Activated CD8-positive, alpha-beta T cell treated with anti-CD3 and anti-CD28 coated beads, Interleukin-2, amount 10 ng/mL, durations not matched to agents 7 days and 5 days (primary cell): ENCODE measurements at places on chromosomes 1 and 21. TPM values are rescaled to one million over a fixed set of nuclear protein-coding genes. Genes with fewer than 3 reads are reported as not detected.
A peak's percentile ranks its signal among the peaks of the same experiment; 100 is the strongest.

Gene CELF3
- total RNA-seq = not detected

Gene DCDC2B
- not detected for total RNA-seq

Gene SNRPE
- 201 TPM for total RNA-seq

Gene LYPD8
- not detected for total RNA-seq

Gene FAM151A
- not detected for total RNA-seq

Gene BMP8B
- 0.26 TPM for total RNA-seq

Gene FCGR1A
- not detected for total RNA-seq

- no peaks in the 10 kb centered on the region for H3K4me1 ChIP-seq
- H3K4me3 ChIP-seq = no peak overlapping the region
- H3K36me3 ChIP-seq = no peaks in the 10 kb centered on the region
- H3K27me3 ChIP-seq = no peaks in the 10 kb centered on the region
- DNase-seq = no peak
- no peak overlapping the region for H3K27ac ChIP-seq
Observed at GRCh38 chr1:246947255-246947654, 15.5 kb upstream of the AHCTF1 start.

DNA sequence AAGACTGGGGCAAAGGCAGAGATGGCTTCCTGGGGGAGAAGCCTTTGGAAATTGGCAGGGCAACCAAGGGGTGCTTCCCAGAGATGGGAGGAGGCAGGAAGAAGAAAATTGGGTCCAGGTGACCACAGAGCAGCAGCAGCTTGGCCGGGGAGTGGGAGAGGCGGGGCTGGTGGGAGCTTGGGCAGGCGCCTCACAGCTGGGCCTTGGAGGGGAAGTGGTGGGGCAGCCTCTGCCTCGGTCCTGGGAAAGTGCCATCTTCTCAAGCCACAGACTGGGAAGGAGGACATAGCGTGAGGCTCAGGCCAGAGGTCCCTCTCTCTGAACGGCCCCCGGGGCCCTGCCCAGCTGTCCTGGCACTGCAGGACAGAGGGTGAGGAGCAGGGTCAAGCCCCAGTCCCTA lies 24.0 kb upstream of the WASF2 start:
- H3K4me3 ChIP-seq = no peak overlapping the region
- H3K4me1 ChIP-seq = peaks cover 17% of the 10 kb centered on the region
- H3K27me3 ChIP-seq = no peaks in the 10 kb centered on the region
- DNase-seq = no peak

DNA sequence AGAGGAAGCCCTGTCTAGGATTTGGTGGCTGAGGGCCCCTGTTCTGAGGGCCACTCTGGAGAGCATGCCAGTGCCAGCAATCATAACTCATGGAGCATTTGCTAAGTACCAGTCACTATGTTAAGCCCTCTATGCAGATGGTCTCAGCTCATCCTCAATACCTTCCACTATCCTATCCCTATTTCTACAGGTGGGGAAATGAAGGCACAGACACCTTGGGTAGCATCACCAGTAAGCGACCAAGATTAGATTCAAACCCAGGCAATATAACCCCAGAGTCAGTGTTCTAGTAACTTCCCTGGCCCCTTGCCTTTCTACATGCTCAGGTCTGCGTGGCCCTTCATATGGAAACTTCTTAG lies 7.9 kb upstream of the NBPF1 start:
- H3K4me3 ChIP-seq = no peak overlapping the region
- no peaks in the 10 kb centered on the region for H3K27me3 ChIP-seq
- no peaks in the 10 kb centered on the region for H3K4me1 ChIP-seq
- no peak overlapping the region for H3K27ac ChIP-seq
- peaks cover 4% of the 10 kb centered on the region for H3K36me3 ChIP-seq

DNA sequence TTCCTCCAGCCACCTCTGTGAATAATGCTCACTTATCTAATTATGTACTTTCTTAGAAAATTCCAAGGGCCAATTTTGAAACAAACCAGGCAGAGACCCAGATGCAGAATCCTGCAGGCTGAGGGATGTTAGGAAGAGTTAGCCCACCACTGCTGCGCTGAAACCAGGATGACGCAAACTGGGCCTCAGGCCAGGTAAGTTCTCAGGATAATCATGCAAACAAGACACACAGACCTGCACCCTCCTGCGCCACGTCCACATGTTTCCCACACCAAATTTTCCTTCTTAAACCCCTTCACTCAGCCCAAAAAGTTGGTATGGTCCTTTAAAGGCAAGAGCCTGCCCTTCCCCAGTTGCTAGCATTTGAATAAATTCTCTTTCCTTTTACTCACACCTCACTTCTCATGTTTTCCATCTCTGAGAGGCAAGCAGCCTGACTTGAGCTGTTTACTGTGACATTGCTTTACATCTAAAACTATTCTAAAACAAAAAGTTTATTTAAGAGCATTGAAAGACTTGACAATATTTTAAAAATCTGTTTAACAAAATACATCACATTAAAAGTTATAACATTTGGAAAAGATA lies 887.1 kb downstream of the LRRIQ3 start:
- H3K4me3 ChIP-seq = no peak overlapping the region
- H3K27me3 ChIP-seq = no peaks in the 10 kb centered on the region
- H3K4me1 ChIP-seq = no peaks in the 10 kb centered on the region
- H3K27ac ChIP-seq = no peak overlapping the region

- H3K27me3 ChIP-seq = peaks cover 28% of the 10 kb centered on the region
- DNase-seq = no peak
- no peaks in the 10 kb centered on the region for H3K36me3 ChIP-seq
- H3K4me1 ChIP-seq = no peaks in the 10 kb centered on the region
- H3K4me3 ChIP-seq = no peak overlapping the region
- H3K27ac ChIP-seq = no peak overlapping the region
Observed at GRCh38 chr1:162230517-162230916, 146.1 kb downstream of the SPATA46 start.

DNA sequence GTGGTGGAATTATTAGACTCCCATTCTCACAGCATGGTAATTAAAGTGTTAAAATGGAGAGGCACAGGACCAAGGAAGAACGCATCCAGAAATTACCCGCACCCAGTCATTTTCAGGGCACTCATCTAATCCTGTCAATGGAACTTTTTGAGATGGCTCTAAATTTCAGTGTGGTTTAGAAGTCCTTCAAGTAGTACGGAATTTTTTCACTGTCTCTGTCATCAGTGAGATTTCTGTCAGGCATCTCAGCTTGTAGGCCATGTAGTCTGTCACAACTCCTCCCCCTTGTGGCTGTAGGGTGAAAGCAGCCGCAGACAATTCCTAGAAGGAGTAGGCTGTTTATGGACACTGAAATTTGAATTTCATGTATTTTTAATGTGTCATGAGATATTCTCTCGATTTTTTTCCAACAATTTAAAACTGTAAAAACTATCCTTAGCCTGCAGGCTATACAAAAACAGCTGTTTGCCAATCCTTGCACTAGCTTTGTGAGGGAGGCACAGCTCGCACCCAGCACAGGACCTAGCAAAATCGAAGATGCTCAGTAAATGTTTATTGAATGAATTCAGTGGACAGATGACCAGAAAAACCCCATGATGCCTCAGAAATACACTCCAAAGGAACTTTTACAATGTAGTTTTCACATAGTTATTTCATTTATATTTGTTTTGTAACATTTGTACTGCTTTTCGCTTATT lies 6.6 kb upstream of the NUP133 start:
- DNase-seq = peak; percentile 70
- H3K4me1 ChIP-seq = peaks cover 12% of the 10 kb centered on the region
- no peak overlapping the region for H3K4me3 ChIP-seq
- H3K36me3 ChIP-seq = peaks cover 16% of the 10 kb centered on the region

DNA sequence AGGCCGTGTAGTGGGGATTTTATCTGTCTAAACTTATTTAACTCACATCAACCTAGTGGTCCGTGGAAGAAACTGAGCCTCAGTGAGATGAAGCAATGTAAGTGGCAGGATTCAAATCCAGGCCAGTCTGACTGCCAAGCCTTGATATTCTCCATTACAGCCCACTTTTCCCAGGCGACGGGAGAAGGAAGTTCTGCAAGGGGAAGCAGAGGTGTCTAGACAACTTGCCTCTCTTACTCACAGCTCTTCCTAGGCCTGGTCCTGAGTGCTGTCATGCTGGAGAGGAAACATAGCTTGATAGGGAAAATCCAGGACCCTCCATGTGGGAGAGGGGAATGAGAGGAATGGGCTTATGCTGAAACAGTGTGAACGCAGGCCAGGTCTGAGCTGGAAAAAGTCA lies 9.1 kb downstream of the CTSE start:
- peaks cover 16% of the 10 kb centered on the region for H3K27me3 ChIP-seq
- H3K36me3 ChIP-seq = no peaks in the 10 kb centered on the region
- DNase-seq = no peak
- H3K4me1 ChIP-seq = peaks cover 30% of the 10 kb centered on the region
- no peak overlapping the region for H3K27ac ChIP-seq

- no peak for DNase-seq
- H3K4me3 ChIP-seq = no peak overlapping the region
- H3K4me1 ChIP-seq = no peaks in the 10 kb centered on the region
- no peak overlapping the region for H3K27ac ChIP-seq
Observed at GRCh38 chr1:203422116-203422515, 53.5 kb upstream of the PRELP start.

DNA sequence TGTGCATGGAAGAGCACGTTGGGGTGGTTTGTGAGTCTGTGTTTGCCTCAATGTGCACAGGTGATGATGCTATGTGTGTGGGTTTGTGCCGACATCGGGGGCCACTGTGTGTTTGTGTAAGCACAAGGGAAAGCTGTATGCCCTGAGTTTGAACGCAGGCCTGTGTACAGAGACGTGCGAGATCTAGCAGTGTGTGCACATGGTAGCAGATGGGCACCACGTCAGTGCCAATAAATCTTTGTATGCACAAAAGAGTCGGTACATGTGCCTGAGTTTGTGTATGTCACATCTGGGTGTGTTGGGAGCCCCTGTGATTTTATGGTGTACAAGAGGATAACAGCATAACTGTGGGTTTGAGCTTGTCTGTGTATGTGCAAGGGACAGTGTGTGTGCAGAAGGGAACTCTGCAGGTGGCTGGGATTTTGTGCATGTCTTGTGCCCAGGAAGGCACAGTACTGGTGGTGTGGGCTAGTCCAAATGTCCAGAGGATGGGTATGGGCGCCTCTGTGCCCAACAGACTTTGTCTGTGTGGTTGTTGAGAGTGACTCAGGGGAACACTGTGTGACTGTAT lies 32.0 kb upstream of the WASF2 start:
- DNase-seq = peak; percentile 46
- H3K27ac ChIP-seq = peak overlapping the region; percentile 93
- H3K27me3 ChIP-seq = no peaks in the 10 kb centered on the region
- peaks cover 80% of the 10 kb centered on the region for H3K4me1 ChIP-seq
- H3K4me3 ChIP-seq = peak overlapping the region; percentile 84
- H3K36me3 ChIP-seq = peaks cover 8% of the 10 kb centered on the region
